ENCODE measurements at places on chromosomes 12 and 14.

GRCh38 chr14:52824462-52824861 is 33.1 kb upstream of the GNPNAT1 start:
- no peak for DNase-seq

DNA sequence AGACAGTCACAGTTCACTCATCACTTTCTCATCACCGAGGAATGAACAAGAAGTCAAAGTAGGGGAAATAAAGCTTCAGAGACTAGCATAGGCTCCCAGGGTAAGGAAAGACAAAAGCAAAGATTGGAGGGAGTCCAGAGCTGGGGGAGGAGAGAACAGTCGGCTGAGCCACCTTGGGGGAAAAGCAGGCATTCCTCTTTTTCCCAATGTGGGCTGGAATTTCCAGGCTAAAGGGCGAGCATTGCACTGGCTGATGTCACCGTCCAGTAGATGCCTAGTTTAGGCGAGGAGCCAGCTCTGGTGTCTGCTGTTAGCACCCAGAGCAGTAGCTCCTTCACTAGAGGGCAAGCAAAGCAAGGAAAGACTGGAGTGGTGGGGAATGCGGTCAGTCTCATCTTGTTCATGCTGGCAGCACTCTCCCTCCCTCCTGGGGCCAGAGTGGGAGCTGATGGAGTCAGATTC is 8.5 kb upstream of the KRT75 start:
- no peak for DNase-seq

GRCh38 chr12:89117448-89118034 is 234.8 kb downstream of the DUSP6 start:
- peak; percentile 19 for DNase-seq

DNA sequence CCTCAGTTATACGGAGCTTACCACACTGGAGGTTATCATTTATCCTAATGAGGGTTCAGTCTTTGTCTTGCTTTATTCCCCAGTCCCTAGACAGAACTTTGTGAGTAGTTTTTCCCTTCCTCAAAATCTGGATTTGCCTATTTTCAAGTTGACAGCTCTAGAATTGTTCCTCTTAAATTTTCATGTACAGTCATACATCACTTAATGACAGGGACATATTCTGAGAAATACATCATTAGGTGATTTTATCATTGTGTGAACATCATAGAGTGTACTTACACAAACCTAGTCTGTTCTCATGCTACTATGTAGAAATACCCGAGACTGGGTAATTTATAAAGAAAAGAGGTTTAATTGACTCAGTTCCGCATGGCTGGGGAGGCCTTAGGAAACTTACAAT is 3.1 kb downstream of the PRKAB1 start:
- DNase-seq: no peak

GRCh38 chr12:45918818-45919217 is 71.6 kb downstream of the SCAF11 start:
- no peak for DNase-seq

GRCh38 chr14:68749487-68750475 is 43.1 kb downstream of the ZFP36L1 start:
- DNase-seq: no peak

DNA sequence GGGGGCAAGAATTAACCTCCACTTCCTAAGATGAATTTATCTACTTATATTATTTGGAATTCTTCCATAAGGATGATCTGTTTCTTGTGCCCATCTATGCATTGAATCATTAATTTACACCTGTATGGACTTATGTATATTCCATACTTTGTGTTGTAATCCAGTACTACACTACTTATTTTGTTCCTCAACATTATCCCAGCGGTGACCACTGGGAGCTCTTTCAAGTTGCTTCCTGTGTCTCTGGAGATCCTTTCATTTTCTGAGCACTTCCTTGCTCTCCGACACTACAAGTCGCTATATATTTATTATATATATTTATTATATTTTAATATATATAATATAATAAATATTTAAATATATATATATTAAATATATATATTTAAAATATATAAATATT is 54.9 kb upstream of the SCN8A start:
- peak; percentile 12 for DNase-seq

GRCh38 chr12:120093592-120094355 is 22.8 kb downstream of the RAB35 start:
- DNase-seq: no peak

DNA sequence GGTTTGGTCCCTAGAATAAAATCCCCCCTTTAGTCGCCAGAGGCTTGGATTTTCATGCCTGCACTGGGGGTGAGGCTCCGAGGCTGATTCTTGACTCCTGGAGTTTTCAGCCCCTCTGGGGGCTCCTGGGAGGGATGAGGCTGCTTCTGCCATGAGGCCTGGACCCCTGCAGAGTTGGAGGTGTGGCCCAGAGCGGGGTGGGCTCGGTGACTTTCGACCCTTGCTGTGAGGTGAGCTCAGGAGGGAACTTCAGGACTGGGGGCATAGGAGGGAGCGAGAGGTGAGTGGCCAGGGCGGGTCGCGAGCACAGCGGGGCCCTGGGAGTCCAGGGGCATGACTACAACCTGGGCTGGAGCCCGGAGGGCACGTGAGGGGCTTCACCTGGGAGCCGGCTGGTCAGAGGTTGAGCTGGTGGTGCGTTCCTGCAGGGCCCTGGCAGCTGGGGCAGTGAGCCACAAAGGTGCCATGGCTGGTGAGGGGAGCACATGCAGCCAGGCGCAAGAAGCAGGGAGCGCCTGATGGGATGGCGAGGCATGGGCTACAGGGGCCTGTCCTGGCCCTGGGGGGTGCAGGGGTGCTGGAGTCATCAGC is 168.2 kb downstream of the KIF26A start:
- no peak for DNase-seq

DNA sequence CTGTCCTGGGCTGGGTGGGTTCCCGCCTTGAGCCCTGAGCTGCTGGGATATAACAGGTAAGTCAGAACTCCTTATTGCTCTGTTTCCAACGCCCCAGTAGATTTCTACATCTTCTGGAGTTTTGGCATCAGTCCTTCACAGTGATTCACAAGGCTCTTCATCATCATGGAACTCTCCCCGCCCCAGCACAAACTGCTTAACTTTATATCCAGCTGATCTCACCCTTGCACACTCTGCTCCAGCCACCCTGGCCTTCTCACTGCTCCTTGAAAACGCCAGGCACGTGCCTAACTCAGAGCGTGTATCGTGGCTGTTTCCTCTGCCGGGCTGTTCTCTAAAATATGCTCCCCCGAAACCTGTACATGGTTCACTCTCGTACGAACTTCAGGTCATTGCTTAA is 264.9 kb downstream of the NOVA1 start:
- no peak for DNase-seq

DNA sequence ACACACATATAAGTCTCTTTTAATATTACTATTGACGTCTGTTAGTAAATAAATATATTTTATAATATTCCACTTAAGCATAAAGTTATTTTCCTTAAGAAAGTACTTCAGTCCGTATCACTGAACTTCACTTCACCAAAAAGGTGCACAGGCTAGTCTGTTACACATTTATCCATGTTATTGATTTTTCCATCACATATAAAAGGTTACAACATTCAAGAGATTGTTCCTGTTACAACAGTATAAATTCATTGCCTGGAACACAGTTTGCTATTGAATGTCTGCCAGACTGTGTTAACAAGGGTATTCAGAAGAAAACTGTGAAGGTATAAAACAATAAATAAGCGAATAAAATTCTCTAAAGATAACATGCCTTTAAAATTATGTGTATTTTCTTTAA is 175.9 kb downstream of the NTS start:
- no peak for DNase-seq

- DNase-seq: no peak
These were observed 226.4 kb upstream of the CAND1 start for GRCh38 chr12:67042697-67043131.

- peak; percentile 72 for DNase-seq
These were observed 69.9 kb upstream of the CNTN1 start for GRCh38 chr12:40622246-40622838.

DNA sequence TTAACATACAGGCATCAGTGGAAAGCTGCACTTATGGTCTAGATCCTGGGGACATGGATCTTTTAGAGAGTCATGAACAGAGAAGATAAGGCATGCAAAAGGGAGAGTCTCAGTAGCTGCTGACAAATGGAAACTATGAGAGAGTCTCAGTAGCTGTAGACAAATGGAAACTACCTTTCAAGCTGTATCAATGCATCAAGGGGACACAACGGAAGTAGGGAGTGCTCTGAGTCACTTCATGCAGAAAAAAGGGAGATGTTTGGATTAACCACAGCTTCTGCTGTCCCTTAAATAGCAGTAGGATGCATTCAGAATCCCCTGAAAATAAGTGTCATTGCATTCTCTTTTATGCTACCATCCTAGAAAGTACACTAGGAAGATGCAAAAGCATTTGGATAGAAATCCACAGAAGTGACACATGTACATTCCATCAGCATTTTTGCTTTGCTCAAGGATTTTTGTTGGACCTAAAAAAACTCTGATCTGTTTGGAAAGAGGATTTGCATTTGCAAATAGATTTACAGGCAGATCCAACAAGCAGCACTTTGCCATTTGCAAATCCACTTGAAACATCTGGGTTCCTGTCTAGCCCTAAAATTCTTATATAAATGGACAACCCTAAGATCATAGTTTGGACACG is 227.5 kb upstream of the LMO3 start:
- no peak for DNase-seq

DNA sequence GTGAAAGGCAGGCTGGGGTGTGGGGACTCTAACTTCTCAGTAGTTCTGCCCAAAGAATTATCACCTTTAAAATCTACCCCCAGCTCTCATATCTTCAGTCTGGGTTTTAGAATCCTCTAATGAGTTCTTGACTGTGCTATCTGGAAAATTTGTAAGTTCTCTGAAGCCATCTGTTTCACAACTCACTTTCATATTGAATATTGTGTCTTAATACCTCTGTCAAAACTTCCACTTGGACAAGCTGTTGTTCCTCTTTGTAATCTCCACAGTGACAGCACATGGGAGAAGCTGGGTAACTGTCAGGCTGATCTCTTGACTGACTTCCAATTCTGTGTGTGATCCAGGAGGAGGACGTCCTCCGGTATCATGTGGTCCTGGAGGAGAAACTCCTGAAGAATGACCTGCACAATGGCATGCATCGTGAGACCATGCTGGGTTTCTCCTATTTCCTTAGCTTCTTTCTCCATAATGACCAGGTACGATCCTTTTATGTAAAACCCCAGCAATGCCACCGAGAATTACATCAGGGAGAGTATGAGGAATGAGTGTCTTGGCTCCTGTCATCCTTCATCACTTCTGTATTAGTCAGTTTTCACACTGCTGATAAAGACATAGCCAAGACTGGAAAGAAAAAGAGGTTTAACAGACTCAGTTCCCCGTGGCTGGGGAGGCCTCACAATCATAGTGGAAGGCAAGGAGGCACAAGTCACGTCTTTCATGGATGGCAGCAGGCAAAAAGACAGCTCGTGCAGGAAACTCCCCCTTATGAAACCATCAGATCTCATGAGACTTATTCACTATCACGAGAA is 111.9 kb downstream of the STAB2 start:
- peak; percentile 51 for DNase-seq

- no peak for DNase-seq
These were observed 4.4 kb upstream of the ELK3 start for GRCh38 chr12:96189781-96190180.

GRCh38 chr12:24381790-24382189 is 432.3 kb upstream of the SOX5 start:
- no peak for DNase-seq
